A549 treated with ZK216348 at 1 μM for 4 hours (cell line): ENCODE measurements at places on chromosomes 2 and 18. TPM values are rescaled to one million over a fixed set of nuclear protein-coding genes. Genes with fewer than 3 reads are reported as not detected.

Gene SCYGR4
- not detected in 5 replicates for total RNA-seq

Gene MAP2
- total RNA-seq = 0.74 to 1.5 TPM (median 1.3 TPM) in 5 replicates

Gene CYP27C1
- 2.7 to 4.9 TPM (median 4.2 TPM) in 5 replicates for total RNA-seq

Gene KCNG3
- total RNA-seq = 0.34 to 0.92 TPM (median 0.79 TPM) in 5 replicates

Gene NBAS
- total RNA-seq = 13.5 to 16.4 TPM (median 16.2 TPM) in 5 replicates

Gene DES
- 0.18 to 0.51 TPM (median 0.40 TPM) in 3 of 5 replicates, not detected in the others for total RNA-seq

Gene MC5R
- total RNA-seq = not detected in 5 replicates

Gene MYO5B
- 8.4 to 12.8 TPM (median 11.0 TPM) in 5 replicates for total RNA-seq

Gene APCDD1
- not detected in 5 replicates for total RNA-seq

Gene WIPF1
- 14.0 to 29.4 TPM (median 23.3 TPM) in 5 replicates for total RNA-seq

Gene ZFAND2B
- total RNA-seq = 12.4 to 25.5 TPM (median 20.6 TPM) in 5 replicates

Gene ANKMY1
- total RNA-seq = 10.5 to 13.0 TPM (median 11.3 TPM) in 5 replicates

Gene TOGARAM2
- 0.24 to 0.60 TPM (median 0.31 TPM) in 4 of 5 replicates, not detected in the other for total RNA-seq

Gene CD226
- total RNA-seq = 0.07 to 0.19 TPM (median 0.17 TPM) in 4 of 5 replicates, not detected in the other

Gene IL36B
- 0.15 to 0.37 TPM in 2 of 5 replicates, not detected in the others for total RNA-seq

Gene IL36RN
- total RNA-seq = 0.06 to 0.13 TPM in 2 of 5 replicates, not detected in the others

Gene CYRIA
- total RNA-seq = 0.04 to 0.60 TPM (median 0.17 TPM) in 5 replicates

Gene DSC3
- total RNA-seq = 1.1 to 3.1 TPM (median 1.5 TPM) in 5 replicates

Gene XDH
- 0.74 to 1.3 TPM (median 1.2 TPM) in 5 replicates for total RNA-seq

Gene RAB27B
- 10.2 to 14.7 TPM (median 12.6 TPM) in 5 replicates for total RNA-seq

Gene EVX2
- not detected in 5 replicates for total RNA-seq

Gene OTOS
- total RNA-seq = not detected in 5 replicates

Gene POTEJ
- total RNA-seq = not detected in 5 replicates

Gene SEPTIN10
- total RNA-seq = 34.3 to 53.8 TPM (median 51.1 TPM) in 5 replicates

Gene TLX2
- 0.15 to 0.74 TPM (median 0.21 TPM) in 5 replicates for total RNA-seq

Gene MOCOS
- total RNA-seq = 2.6 to 4.8 TPM (median 2.7 TPM) in 5 replicates

Gene REG3A
- total RNA-seq = not detected in 5 replicates

Gene VAMP8
- total RNA-seq = 14.1 to 23.2 TPM (median 16.8 TPM) in 5 replicates

Gene CD302
- total RNA-seq = 1.5 to 2.5 TPM (median 2.2 TPM) in 5 replicates

Gene SKOR2
- total RNA-seq = not detected in 5 replicates

Gene CKAP2L
- total RNA-seq = 10.2 to 20.6 TPM (median 14.9 TPM) in 5 replicates

Gene DLX1
- total RNA-seq = 2.6 to 3.7 TPM (median 3.2 TPM) in 5 replicates

Gene DSEL
- 0.25 to 0.52 TPM (median 0.40 TPM) in 5 replicates for total RNA-seq

Gene RNF149
- 28.1 to 47.6 TPM (median 45.2 TPM) in 5 replicates for total RNA-seq

Gene CCDC178
- total RNA-seq = not detected in 5 replicates

Gene DAW1
- total RNA-seq = 2.1 to 4.0 TPM (median 2.6 TPM) in 5 replicates

Gene RAMP1
- not detected in 5 replicates for total RNA-seq

Gene RGPD4
- 0.04 to 0.16 TPM (median 0.10 TPM) in 4 of 5 replicates, not detected in the other for total RNA-seq

Gene NYAP2
- total RNA-seq = 0.02 TPM in 1 of 5 replicates, not detected in the others

Gene RAB17
- total RNA-seq = 0.16 to 0.33 TPM (median 0.28 TPM) in 4 of 5 replicates, not detected in the other

Gene DNAJC5G
- not detected in 5 replicates for total RNA-seq

Gene KIAA2012
- total RNA-seq = not detected in 5 replicates

Gene KANSL1L
- 0.17 to 0.90 TPM (median 0.62 TPM) in 5 replicates for total RNA-seq

Gene CNTNAP5
- not detected in 5 replicates for total RNA-seq
